ENCODE measurements at places on chromosomes 13 and 19.

GRCh38 chr13:44934724-44935123 lies 54.5 kb downstream of the NUFIP1 start:
- no peak for DNase-seq

DNA sequence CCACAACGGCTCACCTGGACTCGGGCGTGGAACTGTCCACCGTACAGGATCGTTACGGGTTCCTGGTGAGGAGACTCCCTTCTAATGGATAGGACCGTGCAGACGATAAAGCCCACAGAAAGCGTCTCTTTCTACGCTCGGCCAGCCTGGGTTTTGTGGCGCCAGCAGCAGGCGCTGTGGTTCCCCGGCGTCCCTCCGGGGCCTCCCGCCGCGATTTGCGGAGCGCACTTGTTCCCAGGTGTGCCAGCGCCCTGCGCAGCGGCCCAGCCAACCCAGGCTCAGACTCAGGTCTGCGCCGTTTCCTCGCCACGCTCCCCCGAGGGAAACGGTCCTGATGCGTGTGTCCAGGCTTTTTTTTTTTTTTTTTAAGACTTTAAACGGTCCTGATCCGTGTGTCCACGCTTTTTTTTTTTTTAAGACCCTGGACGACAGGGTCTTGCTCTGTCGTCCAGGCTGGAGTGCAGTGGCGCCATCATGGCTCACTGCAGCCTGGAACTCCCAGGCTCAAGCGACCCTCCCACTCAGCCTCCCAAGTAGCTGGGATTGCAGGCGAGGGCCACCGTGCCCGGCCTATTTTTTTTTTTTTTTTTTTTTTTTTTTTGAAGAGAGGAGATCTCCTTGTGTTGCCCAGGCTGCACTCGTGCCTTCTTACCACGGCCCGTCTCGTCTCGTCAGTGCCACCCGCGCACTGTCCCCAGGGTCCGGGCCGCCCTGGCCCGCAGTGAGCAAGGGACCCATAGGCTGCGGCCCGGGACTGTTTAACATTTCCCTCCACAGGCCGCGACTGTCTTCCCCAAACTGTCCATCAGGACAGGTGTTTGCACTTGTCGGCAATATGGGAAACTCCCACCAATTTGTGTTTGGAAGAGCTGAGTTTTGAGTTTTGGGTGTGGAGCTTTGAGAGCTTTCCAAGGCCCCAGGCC lies 23.8 kb downstream of the GJA3 start:
- DNase-seq: no peak

- DNase-seq: no peak
Measured at GRCh38 chr13:32124743-32125142, 93.2 kb downstream of the FRY start.

GRCh38 chr13:95579303-95579702 lies 26.8 kb downstream of the CLDN10 start:
- DNase-seq: no peak

GRCh38 chr13:74576420-74576819 lies 442.2 kb upstream of the KLF12 start:
- DNase-seq: no peak

GRCh38 chr19:48413879-48414587 lies 20.6 kb downstream of the GRIN2D start:
- DNase-seq: no peak

- DNase-seq: no peak
Measured at GRCh38 chr13:70622796-70623195, 514.5 kb upstream of the KLHL1 start.
